Fibroblast of skin of left quadriceps (primary cell): ENCODE measurements at places on chromosomes 16 and 17.

DNA sequence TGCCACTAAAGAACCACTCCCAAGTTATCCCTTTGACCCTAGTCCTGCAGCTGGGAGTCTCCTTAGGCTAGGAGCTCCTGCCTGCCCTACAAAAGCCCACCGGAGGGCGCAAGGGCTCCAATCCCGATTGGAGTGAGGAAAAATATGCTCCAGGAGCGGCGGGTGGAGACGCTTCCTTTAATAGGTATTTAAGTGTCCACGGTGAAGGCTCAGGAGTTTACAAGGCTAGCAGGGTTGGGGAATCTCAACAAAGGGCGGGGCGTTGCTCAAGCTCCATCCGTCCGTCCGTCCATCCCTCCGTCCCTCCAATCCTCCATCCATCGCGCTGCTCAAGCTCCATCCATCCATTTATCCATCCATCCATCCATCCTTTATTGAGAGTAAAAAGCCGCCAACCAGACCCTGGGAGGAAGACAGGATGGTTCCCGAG, 556 bp upstream of the SPNS1 start:
- peak; percentile 28 for DNase-seq

DNA sequence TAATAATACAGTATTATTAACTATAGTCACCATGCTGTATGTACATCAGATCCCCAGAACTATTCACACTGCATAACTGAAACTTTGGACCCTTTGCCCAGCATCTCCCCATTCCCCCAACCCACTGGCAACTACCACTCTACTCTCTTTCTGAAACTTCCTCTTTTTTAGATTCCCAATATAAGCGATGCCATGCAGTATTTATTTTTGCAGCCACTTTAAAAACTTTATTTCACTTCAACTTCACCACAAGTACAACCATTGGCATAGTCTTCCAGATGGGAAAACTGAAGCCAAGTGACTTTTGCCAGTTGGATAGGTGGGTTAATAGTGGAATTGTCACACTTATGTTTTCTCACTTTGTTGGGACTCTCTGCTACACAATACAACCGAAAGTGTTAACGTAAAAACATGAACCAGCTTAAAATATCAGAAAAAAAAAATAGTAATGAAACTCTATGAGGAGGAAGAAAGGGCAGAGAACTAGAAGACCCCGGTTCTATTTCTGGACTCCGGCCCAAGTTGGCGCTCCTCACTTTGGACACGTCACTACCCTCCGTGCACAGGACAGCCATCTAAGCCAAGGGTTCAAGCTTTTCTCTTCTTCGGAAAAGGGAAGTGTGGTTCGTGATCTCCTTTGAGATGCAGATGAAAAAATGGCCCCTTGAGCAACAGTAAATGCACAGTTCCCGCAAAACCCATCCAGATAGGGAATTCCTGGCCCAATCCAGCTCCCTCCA, 743 bp downstream of the SHCBP1 start:
- DNase-seq = no peak

DNA sequence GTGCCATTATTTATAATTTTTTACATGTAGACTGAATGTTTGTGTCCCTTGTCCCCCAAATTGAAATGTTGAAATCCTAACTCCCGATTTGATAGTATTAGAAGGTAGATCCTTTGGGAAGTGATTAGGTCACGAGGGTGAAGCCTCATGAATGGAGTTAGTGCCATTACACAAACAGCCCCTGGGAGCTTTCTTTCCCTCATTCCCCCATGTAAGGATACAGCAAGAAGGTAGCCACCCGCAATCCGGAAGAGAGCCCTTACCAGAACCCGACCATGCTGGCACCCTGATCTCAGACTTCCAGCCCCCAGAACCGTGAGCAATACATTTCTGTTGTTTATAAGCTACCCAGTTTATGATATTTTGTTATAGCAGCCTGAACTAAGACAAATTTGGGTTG, 143.2 kb downstream of the NPIPB5 start:
- no peak for DNase-seq

DNA sequence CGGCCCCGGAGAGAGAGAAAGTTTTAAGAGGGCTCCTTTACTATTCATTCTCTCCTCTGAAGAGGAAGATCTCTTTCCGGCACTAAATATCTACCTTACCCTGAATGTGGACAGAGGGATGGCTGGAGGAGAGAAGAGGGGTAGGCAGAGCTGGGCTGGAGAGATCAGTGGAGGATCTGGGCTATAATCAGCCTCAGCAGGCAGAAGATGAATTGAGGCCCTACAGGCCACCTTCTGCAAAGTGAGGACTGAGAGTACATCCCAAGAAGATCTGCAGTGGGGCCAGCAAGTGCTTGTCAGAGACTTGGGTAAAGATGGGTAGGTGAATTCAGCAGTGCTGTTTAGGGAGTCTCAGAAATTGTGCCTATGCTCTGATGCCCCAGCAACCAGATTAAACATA, 6.5 kb upstream of the HOXB1 start:
- DNase-seq = no peak

- DNase-seq = no peak
These were observed 6.8 kb upstream of the RASD1 start for GRCh38 chr17:17502741-17503565.

GRCh38 chr16:66801320-66802105, at the start of gene TERB1:
TSS of gene TERB1 (minus strand) at chr16:66801584. CDS start at chr16:66796798, 4,786 bp downstream.
- no peak for DNase-seq

DNA sequence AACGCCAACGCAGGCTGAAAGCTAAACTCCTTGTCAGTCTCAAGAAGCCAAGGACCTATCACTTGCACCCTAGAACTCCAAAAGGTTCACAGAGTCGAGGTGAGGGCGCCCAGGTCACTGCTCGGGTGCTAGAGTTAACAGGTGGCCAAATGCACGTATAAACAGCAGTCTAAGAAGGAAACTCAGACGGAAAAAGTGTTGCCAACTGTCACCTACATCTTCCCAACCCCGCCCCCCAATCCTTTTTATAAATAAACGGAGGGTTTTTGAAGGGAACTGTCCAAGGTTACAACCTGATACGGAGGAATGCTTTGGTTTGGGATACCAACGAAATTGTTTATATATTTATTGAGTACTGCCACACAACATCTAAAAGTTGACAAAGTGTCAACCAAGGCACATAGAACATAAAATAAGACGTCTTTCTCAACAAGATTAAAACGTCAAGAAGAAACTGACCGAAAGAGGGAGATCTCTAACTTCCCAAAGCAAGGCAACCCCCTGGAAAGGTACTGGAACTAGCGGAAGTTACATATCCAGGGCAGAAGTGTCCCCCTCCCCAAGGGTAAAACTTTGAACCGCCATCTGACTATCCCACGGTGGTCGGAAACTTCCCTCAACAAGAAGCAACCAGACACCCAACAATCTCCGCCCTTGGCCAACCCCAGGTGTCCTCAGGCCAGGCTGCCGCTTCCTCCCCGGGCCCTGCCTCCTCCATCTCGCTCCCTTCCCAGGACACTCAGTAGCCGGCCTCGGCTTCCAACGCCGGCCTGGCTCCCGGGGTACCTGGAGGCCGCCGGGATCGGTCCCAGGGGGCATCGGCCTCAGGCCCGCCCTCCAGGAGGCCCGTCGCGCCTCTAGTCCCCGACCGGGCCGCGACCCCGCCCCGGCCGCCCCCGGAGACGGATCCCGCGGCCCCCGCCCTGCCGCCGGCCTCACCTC, 982 bp downstream of the SPAG9 start:
- DNase-seq = peak; percentile 14

DNA sequence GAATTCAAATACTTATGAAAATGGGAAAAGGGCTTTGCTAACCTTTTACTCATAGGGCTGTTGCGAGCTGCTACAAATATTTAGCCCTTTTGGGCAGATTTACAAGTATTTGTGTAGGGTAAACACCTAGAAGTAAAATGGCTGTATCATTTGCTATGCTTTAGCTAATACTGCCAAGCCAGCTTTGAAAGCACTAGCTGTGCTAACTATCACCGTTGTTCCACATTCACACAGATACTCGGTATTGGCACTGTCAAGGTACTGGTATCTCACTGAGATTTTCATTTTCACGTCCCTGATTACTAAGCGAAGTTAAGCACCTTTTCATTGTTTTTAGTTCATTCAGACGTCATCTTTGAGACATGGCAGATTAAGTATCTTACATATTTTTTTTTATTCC, 84.8 kb downstream of the GLG1 start:
- DNase-seq = no peak
